ENCODE measurements at places on chromosomes 12 and 14.

- DNase-seq, result peak; percentile 44
Observed at GRCh38 chr12:66823857-66824570, 145.1 kb upstream of the GRIP1 start.

DNA sequence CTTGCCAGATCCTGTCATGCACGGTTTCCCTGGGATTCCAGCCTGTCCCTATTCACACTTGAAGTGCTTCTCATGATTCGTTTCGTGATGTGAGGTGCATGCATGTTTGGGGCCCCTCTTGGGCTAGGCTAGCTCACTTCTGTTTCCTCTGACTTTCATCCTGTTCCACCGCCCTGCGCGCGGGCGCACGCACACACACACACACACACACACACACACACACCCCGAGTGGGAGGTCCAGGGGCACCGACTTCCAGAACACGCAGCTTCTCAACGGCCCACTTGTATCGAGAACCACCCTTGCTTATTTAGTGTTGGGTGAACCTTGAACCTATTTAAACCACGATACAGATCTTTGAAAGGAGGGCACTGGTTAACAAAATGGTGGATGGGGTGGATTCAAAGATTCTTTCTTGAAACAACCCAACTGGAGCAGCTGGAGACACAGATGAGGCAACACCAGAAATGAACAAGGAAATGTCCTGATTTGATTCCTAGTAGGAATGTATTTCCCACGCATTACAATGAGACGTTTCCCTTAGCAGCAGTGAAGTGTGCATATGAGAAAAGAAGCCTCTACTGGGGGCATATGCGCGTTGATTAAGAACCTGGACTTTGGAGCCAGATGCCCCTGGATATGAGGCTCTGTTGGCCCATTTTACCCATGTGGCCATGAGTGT lies 16.3 kb downstream of the ELK3 start:
- DNase-seq, result no peak

GRCh38 chr12:105077435-105077834 lies 6.8 kb downstream of the ALDH1L2 start:
- no peak for DNase-seq

GRCh38 chr12:102618197-102618877 lies 138.0 kb upstream of the IGF1 start:
- no peak for DNase-seq

DNA sequence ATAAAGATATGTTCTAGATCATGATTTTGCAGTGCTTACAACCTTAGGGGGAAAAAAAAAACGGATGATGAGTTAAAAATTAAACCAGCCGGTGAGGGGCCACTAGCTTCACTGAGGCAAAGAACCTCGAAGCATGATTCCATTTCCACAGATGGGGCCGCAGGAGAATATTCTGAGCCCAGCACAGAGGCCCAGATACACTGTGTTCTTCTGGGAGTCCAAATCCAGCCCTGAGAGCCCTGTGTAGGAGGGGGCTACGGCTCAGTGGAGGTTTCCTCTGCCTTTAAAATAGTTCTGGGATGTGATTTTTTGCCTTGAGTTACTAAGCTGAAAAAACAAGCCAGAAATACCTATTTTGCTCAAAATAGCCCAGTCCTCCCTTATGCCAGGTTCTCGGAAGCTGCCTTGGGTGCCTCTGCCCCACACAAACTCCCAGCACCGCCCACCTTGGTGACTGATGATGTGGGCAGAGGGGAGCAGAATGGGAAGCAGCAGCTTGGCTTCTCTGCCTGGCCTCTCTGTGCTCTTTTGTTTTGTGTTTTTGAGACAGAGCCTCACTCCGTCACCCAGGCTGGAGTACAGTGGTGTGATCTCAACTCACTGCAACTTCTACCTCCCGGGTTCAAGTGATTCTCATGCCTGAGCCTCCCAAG lies 105.4 kb upstream of the BCL2L14 start:
- no peak for DNase-seq

DNA sequence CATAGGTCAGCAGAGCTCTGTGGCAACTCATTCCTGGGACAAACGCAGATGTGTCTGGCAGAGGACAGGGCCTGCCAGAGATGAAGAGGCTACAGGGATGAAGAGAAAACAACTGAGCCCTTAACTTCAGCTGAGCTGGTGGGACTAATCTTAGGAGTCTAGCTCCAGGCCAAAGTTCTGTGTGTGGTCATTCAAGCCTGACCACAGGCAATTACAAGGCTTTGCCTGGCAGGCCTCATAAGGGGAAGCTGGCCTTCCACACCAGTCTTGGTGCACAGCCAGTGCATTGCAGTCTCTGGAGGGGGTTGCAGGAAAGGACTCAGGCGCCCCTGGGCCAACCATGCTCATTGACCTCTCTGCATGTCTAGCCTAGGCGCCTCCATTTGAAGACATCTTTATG lies 127.6 kb upstream of the DAAM1 start:
- DNase-seq, result no peak

GRCh38 chr14:103801459-103801858 lies 45.9 kb downstream of the PPP1R13B start:
- DNase-seq, result peak; percentile 82

DNA sequence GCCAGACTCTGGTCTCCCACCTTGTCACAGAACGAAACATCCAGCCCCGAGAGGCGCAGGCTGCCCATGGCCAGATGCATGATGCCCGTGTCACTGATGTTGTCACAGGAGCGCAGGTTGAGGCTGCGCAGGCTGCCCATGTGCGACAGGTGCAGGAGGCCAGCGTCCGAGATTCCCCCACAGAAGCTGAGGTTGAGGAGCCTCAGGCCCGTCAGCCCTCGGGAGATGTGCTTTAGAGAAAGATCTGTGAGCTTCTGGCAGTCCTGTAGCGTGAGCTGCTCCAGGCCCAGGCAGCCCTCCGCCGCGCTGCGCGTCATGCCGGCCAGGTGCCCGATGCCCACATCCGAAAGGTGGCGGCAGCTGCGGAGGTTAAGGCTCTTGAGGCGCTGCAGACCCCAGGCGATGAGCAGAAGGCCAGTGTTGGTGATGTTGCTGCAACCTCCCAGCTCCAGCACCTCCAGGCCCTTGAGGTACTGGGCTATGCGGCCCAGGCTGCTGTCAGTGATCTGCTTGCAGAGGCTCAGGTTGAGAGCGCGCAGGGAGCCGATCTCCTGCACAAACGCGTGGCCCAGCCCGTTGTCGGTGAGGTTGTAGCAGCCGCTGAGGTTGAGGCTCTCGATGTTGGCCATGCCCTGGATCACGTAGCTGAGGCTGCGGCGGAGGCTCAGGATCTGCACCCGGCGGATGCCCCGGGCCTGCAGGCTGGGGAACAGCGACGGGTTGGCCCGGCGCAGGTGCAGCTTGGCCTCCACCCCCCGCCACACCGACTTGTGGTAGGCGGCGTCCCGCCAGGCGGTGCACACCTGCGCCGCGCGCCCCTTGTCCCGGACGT lies 991 bp downstream of the FBXL14 start:
- DNase-seq, result no peak

DNA sequence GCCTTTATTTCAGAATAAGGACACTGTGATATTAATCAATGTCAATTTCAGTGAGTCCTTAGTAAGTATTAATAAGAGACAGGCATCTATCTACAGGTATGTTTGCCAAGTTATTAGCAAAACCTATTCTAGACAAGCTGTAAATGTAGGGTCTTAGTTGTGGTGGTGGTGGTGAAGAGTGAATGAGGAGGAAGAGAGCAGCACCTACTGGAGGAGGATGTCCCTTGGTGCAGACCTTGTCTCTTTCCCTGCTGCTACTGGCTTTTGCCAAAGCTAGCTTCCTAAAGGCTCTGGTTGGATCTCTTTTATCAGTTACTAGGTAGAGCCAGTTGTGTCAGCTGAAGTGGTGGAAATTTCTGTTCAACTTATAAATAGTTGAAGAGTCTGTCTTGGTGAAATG lies 304.8 kb upstream of the ATP2B1 start:
- DNase-seq, result no peak

- DNase-seq, result no peak
Observed at GRCh38 chr14:61033855-61034254, 52.8 kb downstream of the SLC38A6 start.

DNA sequence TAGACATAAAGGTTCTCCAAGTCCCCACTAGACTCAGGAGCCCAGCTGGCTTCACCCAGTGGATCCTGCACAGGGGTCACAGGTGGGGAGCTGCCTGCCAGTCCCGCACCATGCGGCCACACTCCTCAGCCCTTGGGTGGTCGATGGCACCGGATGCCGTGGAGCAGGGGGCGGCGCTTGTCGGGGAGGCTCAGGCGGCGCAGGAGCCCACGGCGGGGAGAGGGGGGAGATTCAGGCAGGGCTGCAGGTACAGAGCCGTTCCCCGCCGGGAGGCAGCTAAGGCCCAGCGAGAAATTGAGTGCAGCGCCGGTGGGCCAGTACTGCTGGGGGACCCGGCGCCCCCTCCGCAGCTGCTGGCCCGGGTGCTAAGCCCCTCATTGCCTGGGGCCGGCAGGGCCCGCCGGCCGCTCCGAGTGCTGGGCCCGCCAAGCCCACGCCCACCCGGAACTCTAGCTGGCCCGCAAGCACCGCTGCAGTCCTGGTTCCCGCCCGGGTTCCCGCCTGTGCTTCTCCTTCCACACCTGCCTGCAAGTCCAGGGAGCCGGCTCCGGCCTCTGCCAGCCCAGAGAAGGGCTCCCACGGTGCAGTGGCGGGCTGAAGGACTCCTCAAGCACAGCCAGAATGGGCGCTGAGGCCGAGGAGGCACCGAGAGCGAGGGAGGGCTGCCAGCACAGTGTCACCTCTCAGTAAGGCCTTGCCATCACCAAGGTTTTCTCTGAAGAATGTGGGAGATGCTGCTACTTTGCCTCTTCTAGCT lies 58.4 kb upstream of the PPP1R12A start:
- no peak for DNase-seq

GRCh38 chr12:103369929-103370328 lies 125.8 kb downstream of the C12orf42 start:
- DNase-seq, result no peak

GRCh38 chr14:76461886-76462285 lies 85.9 kb downstream of the ESRRB start:
- no peak for DNase-seq

GRCh38 chr12:52324153-52324444 lies 2.9 kb upstream of the KRT83 start:
- DNase-seq, result no peak

- peak; percentile 23 for DNase-seq
Observed at GRCh38 chr12:94172973-94173372, 24.6 kb downstream of the PLXNC1 start.

DNA sequence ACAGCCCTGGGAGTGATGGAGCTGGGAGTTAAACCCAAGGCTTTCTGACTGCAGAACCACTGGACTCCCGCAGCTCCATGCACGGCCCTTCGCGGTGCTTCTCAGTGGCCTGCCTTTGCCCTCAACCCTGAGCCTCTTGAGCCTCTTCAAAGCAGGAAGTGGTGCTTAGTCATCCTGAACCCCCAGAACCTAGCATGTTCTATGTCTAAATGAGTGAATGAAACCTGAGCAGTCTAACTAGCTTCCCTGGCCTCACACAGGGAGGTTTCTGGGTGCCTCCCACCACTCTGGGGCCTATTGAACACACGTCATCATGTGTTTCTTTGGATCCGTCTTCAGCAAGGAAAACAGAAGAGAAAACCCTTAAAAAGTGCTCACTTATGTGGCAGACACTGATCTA lies 117.9 kb upstream of the SFSWAP start:
- DNase-seq, result no peak

DNA sequence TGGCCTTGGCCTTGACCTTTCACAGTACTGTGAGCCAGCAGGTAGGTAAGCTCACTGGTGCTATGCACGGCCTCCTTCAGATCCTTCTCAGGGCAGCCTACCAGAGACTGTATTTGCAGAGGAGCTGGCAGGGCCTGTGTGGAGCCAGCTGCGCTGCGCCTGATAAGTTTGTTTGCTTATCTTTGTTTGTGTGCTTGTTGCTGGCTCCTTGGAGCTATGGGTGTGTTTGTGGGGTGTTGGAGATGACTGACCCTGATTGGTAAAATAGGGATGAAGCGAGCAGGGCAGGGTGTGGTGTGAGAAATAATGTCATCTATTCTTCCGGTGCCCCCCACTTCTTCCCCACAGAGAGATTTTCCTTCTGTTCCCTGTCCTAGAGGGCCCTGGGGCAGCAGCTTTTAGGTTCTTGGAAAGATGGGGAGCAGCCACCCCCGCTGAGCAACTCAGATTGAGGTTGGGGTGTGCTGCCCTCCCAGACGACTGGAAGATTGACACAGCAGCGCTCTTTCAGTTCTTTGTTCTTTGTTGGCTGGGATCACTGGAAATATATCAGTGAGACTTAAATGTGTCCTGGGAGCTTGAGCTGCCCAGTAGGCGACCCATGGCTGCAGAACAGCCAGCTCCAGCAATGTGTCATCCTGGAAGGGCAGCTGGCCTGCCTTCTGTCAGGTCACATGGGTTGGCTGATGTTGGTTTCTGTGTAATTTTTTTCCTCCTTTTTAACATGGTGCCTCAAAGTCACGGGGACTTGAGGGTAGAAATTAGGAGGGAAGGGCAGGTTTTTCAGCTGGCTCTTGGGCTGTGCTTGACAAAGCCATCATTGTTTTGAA lies 19.6 kb downstream of the MLXIP start:
- DNase-seq, result no peak

- no peak for DNase-seq
Observed at GRCh38 chr12:16984484-16984883, 378.5 kb upstream of the LMO3 start.

GRCh38 chr14:90682615-90683014 lies 133.6 kb downstream of the TTC7B start:
- no peak for DNase-seq

- no peak for DNase-seq
Observed at GRCh38 chr14:51663783-51664326, 12.1 kb downstream of the FRMD6 start.

- DNase-seq, result no peak
Observed at GRCh38 chr14:72682188-72682587, 211.7 kb downstream of the DPF3 start.

DNA sequence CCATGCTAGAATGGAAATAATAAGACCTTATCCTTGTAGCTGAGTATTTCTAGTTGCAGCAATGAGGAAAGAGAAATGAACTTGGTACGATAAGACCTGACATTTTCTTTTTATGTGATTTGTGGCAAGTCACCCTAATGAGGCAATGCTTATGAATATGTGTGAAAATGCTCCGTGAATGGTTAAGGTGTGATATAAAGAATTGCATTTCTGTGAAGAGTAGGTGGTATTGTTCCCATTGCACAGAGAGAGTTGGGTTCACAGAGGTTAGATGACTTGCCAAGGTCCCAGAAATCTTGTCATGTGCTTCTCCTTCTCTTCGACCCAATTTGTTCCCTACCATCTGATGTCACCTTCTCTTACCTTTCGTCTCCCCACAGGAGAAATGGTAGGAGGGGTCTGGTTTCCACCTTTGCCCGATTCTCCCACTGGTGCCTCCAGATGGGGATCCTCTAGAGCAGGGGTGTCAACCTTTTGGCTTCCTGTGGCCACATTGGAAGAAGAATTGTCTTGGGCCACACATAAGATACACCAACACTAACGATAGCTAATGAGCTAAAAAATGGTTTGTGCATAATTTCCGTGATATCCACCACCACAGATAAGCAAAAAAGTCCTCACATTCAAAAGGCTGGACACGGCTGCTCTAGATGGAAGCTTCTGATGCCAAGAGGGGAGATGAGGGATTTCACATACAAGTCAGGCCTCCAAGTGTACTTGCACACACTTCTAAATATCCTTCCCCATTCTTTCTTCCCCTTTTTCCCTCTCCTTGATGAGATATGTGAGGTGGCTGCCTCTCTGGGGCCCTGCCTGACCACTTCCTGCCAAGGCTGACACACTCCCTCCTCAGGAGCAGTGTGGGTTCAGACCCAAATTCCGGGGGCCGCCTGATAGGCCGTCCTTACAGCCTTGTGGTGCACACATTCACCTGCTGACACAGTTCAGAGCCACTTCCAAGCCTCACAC lies 96.1 kb downstream of the PLXNC1 start:
- DNase-seq, result no peak
